ENCODE measurements at places on chromosomes 16 and 17. TPM values are rescaled to one million over a fixed set of nuclear protein-coding genes. Genes with fewer than 3 reads are reported as not detected.

DNA sequence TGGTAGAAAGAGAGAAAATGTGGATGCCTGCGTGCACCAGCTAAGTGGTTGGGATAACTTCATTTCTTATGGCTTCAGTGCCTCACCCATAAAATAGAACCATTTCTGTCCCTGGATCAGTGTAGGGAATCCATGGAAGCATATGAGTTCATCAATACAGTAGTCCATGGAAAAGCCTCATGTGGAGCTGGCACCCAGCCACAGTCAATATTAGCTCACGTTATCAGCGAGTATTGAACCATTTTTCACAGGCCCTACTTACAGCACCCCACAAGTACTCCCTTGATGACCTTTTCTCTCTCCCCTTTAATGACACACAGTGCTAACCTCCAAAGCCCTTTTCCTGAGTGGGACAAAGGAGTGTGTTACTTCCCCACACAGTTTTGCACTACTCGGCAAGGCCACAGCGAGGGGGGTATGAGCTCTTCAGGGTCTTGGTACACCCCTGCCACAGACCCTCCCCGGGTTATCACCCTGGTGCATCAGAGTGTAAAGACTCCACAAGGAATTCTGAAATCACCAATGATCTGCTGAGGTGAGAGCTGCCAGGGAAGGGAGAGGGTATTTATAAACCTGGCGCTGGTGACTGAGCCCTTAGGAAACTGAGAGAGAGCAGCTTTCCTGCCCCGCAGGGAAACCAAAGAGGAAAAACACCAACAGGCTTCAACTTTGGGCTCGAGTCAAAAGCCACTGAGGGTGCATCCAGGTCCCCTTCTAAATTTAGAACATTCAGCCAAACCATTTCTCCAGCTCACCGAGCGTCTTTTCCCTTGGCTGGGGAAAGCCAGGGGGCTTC, 36.9 kb downstream of the DYNLRB2 start:
- no peak overlapping the region for H3K27ac ChIP-seq
- H3K4me1 ChIP-seq: peaks cover 24% of the 10 kb centered on the region
- DNase-seq: no peak
- H3K27me3 ChIP-seq: peaks cover 4% of the 10 kb centered on the region
- H3K4me3 ChIP-seq: no peak overlapping the region

GRCh38 chr17:951325-952132, 28.0 kb downstream of the NXN start:
- H3K36me3 ChIP-seq: no peaks in the 10 kb centered on the region
- H3K27me3 ChIP-seq: peaks cover 14% of the 10 kb centered on the region
- DNase-seq: no peak
- no peak overlapping the region for H3K27ac ChIP-seq

PARD6A gene
- total RNA-seq: 9.5 TPM

DNA sequence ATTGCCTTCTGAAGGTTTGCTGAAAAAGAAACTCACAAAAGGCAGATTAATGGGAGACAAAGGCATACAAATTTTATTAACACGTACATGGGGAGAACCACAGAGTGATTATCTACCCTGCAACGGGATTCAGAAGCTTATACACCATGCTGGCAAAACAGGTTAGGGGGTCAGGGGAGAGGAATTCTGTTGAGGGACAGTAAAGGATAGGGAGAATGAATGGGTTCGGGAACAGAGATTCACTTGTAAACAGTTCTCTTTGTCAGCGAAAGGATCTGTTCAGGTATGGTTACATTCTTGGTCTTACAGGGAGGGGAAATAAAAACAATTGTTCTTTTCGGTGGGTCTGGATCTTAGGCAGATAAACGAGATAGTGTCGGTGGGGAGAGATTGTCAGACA, 54.3 kb upstream of the B4GALNT2 start:
- no peak for DNase-seq
- peaks cover 23% of the 10 kb centered on the region for H3K27me3 ChIP-seq
- no peaks in the 10 kb centered on the region for H3K4me1 ChIP-seq
- H3K4me3 ChIP-seq: no peak overlapping the region
- H3K36me3 ChIP-seq: no peaks in the 10 kb centered on the region

DNA sequence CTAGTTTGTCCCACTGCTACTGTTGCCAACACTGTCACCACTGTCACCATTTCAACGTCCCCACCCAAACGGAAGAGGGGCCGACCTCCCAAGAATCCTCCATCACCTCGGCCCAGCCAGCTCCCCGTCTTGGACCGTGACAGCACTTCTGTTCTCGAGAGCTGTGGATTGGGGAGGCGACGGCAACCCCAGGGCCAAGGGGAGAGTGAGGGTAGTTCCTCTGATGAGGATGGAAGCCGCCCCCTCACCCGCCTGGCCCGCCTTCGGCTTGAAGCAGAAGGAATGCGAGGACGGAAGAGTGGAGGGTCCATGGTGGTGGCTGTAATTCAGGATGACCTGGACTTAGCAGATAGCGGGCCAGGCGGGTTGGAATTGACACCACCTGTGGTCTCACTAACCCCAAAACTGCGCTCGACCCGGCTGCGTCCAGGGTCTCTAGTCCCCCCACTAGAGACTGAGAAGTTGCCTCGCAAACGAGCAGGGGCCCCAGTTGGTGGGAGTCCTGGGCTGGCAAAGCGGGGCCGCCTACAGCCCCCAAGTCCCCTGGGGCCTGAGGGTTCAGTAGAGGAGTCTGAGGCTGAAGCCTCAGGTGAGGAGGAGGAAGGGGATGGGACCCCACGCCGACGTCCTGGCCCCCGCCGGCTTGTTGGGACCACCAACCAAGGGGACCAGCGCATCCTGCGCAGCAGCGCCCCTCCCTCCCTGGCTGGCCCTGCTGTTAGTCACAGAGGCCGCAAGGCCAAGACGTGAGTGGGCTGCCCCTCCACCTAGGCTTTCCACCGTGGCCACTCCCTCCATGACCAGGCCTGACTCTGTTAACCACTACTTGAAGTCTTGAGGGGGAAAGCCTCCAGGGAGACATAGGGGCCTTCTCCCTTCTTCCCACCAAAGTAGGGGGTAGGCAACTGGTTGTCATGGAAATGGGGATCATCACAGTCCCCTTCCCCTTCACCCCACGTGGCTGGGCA, 9.0 kb upstream of the PHKG2 start:
- H3K36me3 ChIP-seq: peaks cover 18% of the 10 kb centered on the region
- H3K4me1 ChIP-seq: peaks cover 3% of the 10 kb centered on the region
- H3K4me3 ChIP-seq: no peak overlapping the region
- peak overlapping the region; percentile 63 for H3K27ac ChIP-seq

MFSD11 gene
- 29.1 TPM for total RNA-seq

GRCh38 chr17:69477204-69477902, 62.9 kb downstream of the MAP2K6 start:
- H3K27ac ChIP-seq: no peak overlapping the region
- peaks cover 2% of the 10 kb centered on the region for H3K36me3 ChIP-seq
- peaks cover 5% of the 10 kb centered on the region for H3K4me1 ChIP-seq
- no peak for DNase-seq
- no peak overlapping the region for H3K4me3 ChIP-seq

Measured in activated naive CD8-positive, alpha-beta T cell treated with anti-CD3 and anti-CD28 coated beads, Interleukin-2, amount 10 ng/mL, durations not matched to agents 7 days and 5 days (primary cell).